Esophagus mucosa (tissue), 1 donor: ENCODE measurements at places on chromosomes 7 and 10. TPM values are rescaled to one million over a fixed set of nuclear protein-coding genes. Genes with fewer than 3 reads are reported as not detected.

The PDZD7 gene
- 0.04 TPM for total RNA-seq

The SORCS1 gene
- total RNA-seq: 0.12 TPM

The HDAC9 gene
- total RNA-seq: 2.4 TPM

The LIPK gene
- total RNA-seq: 3.3 TPM

The HTRA1 gene
- total RNA-seq: 15.3 TPM

The TES gene
- total RNA-seq: 52.9 TPM

The CRHR2 gene
- total RNA-seq: not detected

The GLUD1 gene
- 88.5 TPM for total RNA-seq

The GRID1 gene
- total RNA-seq: 0.68 TPM

The UCMA gene
- total RNA-seq: not detected

The GPR85 gene
- 0.32 TPM for total RNA-seq

The MOGAT3 gene
- not detected for total RNA-seq

The PON1 gene
- not detected for total RNA-seq

The ANKRD7 gene
- not detected for total RNA-seq

The CCDC7 gene
- total RNA-seq: 4.2 TPM

The TSPAN33 gene
- 1.6 TPM for total RNA-seq

The CALCR gene
- not detected for total RNA-seq

The LRRD1 gene
- total RNA-seq: not detected

The C10orf143 gene
- 3.3 TPM for total RNA-seq

The PYROXD2 gene
- 1.5 TPM for total RNA-seq

The AKR1C4 gene
- not detected for total RNA-seq

The LRIT1 gene
- total RNA-seq: not detected

The CPEB3 gene
- total RNA-seq: 5.1 TPM
